Activated gamma-delta T cell treated with Interleukin-2 at 50 U/mL for 16 hours (primary cell): ENCODE measurements at places on chromosomes 11 and 22.

DNA sequence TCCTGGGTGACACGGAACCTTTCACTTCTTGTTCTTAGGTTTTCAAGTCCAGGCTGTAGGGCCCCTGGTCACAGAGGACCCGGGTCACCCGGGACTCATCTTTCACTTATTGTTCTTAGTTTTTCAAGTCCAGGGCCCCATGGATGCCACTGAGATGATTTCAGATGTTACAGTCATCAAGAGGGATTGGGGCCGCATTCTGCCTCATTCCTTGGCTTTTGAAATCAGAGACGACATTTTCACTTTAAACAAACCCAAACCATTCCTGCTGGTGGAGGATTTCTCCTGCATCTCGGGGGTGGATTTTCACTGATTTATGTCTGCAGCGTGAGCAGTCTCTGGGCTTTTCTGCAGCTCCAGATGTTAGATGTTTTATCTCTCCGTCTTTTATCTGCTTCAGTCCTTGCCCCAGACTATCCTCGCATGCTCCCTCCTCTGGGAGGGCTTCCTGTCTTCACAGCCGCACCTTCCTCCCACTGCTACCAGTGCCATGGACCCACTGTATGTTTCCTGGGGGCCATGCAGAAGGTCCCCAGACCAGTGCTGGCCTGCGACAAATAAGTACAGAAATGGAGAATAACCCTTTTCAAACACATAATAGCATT is 27.4 kb downstream of the FBLN1 start:
- DNase-seq, result no peak

DNA sequence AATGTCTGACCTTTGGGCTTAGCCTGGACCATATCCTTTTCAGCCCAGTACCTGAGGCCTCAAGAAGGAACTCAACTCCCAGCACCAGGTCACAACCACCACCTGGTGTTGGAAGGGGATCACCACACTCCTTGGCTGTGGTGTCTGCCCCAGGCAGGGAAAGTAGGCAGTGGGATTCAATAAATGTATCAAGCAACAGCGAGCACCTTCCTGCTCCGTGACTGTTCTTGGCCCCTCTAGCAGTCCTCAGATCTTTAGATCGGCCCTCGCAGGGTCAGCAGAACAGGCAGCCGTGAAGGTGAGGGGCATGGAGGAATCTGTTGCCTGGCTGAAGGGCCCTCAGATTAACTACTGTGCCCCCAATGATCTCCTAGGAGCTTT is 15.9 kb downstream of the ARFGAP2 start:
- no peak for DNase-seq

- DNase-seq, result no peak
These were observed 20.7 kb downstream of the SPON1 start for GRCh38 chr11:13983081-13983751.

DNA sequence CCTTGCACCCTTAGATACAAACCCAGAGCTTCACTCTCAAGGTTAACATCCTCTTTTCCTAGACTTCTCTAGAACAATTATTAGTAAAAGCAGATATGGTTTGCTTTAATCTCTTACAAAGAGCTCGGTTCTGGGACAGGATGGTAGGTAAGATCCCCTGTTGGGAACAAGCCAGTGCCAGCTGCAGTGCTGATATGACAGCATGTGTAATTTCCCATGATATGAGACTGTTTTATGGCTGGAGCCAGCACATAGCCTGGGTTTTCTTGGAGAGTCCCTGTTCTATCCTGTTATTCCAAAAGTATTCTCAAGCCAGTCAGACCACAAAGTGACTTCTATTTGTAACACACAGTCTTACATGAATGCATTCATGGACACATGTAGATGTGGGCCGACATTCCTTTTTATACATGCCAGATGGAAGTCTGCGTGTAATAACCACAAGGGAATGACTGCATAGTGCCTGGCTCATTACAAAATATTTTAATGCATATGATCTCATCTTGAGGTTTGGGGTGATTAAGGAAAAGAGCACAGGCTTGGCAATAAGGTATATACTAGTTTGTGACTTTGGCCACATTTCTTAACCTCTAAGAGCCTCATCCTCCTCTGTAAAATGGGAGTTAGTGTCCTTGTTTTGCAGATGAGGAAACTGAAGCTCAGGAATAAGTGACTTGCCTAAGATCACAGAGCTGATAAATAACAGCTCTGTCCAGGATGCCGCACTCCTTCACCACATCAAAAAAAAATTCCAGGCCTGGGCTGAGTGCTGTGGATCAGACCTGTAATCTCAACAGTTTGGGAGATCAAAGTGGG is 21.8 kb downstream of the CLMP start:
- no peak for DNase-seq

GRCh38 chr11:86370922-86371594 is 3.6 kb upstream of the CCDC81 start:
- no peak for DNase-seq

DNA sequence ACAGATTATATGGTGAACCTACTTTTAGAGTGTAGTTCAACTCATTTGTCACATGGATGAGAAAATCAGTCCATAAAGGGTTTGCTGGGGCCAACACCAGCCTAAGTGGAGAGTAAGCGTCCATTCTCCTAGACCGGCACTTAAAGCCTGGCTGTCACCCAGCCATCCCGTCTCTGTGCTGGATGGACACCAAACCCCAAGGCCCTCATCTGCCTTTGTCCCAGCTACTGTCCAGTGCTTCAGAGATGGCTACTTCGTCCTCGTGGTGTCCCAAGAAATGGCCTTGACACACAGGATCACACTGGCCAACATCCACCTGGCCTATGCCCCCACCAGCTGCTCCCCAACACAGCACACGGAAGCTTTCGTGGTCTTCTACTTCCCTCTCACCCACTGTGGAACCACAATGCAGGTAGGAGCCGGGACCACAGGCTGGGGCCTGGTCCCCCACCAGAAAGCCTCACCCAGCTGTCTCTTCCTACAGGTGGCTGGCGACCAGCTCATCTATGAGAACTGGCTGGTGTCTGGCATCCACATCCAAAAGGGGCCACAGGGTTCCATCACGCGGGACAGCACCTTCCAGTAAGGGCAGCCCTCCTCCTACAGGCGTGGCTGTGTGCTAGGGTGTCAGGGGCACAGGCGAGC is 3.5 kb downstream of the ZP1 start:
- DNase-seq, result no peak

GRCh38 chr11:130999086-130999485 is 82.8 kb upstream of the SNX19 start:
- no peak for DNase-seq

GRCh38 chr11:44305470-44306051 is 4.4 kb downstream of the ALX4 start:
- DNase-seq, result no peak

GRCh38 chr11:86219311-86220193 is 25.0 kb upstream of the EED start:
- no peak for DNase-seq

DNA sequence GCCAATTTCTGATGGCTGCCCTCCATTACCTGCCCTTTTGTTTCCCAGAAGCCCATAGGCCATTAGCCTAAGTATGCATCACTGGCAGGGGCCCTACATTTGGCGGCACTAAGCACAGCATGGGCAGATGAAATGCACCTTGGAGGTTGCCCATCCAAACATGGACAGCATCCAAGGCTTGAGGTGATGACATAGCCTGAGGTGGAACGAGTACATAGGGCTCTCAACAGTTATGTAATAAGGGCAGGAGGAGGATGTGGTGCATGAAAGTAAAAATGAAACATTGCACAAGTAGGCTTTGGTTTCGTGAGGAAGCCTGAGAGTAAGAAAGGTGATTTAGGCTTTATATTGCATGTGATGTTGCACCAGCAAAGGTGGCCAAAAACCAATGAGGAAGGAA is 148.1 kb downstream of the FAM76B start:
- DNase-seq, result peak; percentile 4

DNA sequence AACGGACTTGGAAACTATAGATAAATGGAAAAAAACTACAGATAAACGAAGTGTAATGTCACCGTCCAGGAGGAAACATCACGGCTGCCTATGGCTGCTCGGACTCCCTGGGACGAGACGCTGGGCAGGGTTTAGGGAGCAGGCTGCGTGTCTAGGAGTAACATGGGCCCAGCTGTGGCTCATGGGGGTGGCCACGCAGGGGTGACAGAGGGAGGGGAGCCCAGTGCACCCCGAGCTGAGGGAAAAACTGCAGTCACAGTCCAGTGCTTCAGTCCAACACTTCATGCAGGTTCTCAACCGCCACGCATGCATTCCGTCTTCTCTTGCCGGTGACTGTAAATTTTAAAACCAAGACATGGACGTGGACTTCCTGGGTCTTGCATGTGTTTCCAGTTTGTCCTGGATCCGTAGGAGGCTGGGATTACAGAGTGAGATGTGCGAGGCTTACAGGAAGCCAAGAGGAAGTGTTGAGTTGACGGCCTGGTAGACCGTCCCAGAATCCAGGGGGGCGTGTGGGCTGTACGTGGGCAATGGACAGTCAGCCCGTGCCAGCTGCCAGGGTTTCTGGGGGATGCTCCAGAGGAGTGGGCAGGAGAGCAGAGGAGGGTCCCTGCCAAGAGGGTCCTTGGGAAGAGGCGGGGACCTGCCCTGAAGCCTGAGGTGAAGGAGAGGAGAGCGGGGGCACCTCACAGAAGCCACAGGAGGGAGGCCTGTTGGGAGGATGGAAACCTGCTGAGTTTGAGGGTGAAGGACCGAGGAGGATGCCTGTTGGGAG is 691.4 kb downstream of the BRD1 start:
- DNase-seq, result no peak

DNA sequence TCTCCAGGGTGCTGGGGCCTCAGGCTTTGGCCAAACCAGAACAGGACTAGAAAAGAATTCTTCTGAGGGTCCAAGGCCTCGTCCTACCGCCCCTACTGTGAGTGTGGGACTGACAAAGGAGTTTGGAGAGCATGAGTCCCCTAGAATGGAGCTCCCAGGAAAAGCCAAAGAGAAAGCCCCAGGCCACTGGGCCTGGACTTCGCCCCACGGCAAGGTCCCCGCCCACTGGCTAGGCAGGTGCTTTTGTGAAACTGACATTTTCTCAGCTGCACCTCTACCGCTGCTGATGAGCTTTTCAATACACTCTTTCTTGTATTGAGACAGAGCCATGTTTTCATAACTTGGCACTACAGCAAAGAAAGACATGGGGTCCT is 9.7 kb upstream of the FGF3 start:
- DNase-seq, result no peak

DNA sequence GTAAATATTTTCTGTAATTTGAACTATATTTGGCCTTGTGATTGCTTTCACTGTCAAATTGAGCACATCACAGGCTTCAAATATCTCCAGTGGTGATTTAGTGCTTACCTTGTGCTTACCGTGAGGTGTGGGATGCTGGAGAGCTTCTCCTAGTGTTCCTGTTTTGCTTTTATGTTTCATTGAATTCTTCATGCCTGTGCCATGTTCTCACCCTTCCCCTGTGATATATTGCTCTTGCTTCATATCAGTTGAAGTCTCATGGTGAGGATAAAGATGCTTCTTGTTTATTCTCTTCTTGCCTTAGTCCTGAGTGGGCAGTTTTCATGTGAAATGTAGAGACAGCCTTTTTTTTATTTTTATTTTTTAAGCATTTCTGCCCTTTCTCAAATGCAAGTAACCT is 198.0 kb upstream of the PDGFD start:
- no peak for DNase-seq

DNA sequence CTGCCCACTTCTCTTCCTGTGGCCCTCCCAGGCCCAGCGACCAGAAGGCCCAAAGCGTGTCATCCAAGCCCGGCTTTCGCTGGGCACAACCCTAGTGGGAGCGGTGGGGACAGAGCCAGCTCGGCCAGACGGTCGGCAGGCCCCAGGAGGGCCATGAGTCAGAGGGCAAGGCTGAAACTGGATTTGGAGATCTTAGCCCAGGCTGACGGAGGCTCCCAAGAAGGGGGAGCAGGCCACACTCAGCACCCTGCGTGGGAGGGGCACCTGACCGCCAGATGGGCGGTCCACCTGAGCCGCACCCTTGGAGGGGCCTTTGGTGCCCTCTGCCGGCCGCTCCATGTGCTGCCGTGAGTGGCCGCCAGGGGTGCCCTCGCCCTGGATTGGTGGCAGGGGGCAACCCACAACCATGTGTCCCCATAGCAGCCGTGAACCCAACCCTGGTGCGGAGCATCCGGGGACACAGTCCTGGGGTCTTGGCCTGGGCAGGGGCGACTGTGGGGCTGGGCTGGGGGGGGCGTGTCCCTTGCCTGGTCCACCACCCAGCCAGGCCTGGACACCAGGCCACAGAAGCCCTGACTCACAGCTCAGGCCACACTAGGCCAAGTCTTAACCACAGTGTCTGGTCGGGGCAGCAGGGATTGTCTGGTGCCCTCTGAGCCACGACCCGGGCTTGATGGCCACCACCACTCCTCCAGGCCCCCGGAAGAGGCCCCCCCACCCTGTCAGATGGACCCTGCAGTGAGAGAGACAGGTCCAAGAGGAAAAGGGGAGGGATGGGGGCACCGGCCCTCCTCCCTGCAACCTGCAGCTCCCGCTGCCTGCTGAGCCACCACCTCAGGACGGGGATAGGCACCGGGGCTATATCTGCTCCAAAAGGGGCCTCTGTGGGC is 19.2 kb upstream of the TALDO1 start:
- peak; percentile 77 for DNase-seq

DNA sequence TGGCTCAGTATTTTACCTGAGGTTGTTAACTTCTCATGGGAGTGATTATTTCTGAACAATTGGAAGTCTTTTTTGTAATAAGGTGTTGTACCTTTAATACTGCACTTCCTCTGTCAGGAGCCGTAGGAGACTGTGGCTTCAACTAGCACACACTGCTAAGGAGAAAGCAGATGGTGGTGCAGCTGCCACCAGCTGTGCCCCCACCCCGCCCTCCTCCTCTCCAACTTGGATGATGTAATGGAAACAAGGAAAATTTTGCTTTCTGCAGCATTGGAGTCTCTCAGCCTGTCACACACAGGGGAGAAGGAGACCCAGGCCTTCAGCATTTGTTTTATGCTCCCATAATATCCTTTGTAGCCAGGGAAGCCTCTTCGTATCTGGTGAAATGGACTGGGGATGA is 91.2 kb downstream of the TEAD1 start:
- DNase-seq, result no peak
